ENCODE measurements at places on chromosomes 1 and 21.

GRCh38 chr1:236142253-236143103, at the start of gene GPR137B:
GPR137B (plus strand) TSS chr1:236142539; CDS start chr1:236142623, 84 bp downstream.
- DNase-seq = no peak

- DNase-seq = no peak
Measured at GRCh38 chr1:37474697-37475379, 458 bp downstream of the ZC3H12A start.

DNA sequence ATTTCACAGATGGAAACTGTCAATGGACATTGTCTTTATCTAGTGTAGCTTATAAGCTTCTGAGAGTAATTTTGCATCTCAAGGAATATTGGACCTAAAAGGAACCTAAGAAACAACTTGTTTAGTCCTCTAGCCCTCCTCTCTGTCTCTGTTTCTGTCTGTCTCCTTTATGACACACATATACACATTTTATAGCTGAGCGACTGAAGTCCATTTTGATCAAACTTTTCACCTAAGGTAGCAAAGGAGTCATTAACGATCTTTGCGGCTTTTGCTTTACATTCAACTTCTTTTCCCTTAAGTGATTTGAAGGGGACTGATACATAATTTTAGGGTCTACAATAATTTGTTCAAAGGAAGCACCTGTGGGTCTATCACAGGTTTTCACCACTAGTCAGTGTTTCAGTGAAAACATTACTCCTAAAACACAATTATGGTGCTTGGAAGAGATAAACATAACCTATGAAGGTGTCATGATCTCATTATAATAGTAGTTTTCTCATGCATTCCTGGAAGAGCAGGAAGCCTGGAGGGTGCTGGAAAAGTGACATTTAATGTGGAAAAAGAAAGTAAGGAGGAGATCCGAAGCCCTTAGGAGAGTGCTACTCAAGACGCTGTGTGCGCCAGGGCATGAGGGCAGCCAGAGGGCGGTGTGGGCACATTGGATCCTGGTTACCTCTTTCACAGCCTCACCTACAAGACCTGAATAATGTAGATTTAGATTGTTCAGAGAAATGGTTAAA, 248.6 kb downstream of the DNM3 start:
- DNase-seq = no peak

GRCh38 chr1:1427820-1428148, 6.7 kb upstream of the ANKRD65 start:
- DNase-seq = no peak

DNA sequence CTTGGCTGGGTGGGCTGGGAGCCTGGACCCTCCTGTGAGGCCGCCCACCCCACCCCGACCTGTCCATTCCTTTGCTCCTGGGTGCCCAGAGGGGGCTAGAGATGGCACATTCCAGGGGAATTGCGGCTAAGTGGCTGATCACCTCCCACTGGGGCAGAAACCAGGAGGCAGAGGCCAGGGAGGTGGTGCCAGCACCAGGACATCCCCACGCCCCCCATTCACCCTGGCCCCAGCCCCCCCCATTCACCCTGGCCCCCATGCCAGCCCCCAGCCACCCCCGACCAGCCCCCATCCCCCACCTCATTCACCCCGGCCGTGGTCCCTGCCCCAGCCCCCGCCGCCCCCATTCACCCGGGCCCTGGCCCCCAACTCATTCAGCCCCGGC, 6.2 kb downstream of the C1QTNF12 start:
- no peak for DNase-seq

- DNase-seq = no peak
Measured at GRCh38 chr1:30886710-30887428, 21.7 kb downstream of the SDC3 start.

GRCh38 chr1:226034482-226034881, 28.0 kb upstream of the H3-3A start:
- DNase-seq = no peak

GRCh38 chr1:152533327-152533938, 19.2 kb downstream of the CRCT1 start:
- no peak for DNase-seq

- no peak for DNase-seq
Measured at GRCh38 chr1:69221524-69221923, 346.2 kb upstream of the LRRC7 start.

GRCh38 chr1:114607223-114607622, 25.8 kb upstream of the BCAS2 start:
- DNase-seq = no peak

DNA sequence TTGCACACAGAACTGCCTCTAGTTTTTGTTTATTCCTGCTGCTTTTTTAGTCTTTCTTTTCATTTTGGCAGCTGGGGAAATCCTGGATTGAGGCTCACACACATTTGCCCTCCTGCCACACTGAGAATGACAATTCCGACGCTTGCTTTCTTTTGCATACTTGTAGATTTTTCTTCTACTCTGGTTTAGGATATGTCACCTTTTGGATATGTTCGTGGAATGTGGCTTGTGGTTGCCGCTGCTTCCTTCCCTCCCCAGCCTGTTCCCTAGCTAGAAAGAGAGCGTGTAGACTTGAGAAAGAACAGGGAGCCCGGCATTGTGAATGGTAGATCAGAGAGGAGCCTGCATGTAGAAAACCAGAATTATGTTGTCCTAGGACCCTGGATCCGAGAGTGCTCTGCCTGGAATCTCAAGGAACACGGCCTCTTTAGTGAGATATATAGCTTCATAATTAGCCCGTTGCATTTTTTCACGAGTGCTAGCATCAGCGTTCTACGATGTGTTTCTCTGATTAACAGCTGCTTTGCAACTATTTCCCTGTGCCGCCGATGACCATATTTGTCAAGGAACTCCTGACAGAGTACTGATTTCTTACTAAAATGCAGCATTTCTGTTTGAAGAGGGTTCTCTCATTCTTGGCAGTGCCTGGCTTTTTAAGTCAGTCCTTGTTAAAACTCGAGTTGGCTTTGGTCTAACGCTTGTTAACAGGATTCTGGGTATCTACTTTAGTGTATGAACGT, 56.2 kb downstream of the PEX14 start:
- DNase-seq = no peak

DNA sequence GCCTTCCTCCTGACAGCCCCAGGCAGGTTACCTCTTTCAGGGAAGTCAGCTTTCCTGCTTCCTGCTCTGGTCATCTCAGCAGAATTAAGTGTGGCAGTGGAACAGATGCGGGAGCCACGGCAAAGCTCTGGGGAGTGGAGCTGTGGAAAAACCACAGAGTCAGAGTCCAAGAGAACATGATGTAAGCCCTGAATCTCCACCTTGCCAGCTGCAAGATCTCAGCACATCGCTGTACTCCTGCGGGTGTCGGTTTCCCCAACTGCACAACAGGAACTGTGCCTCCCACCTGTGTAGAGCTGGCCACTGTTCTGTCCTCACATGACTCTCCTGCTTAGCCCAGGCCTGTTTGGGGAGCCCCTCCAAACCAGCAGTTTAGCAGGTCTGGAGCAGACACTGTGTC, 123.7 kb downstream of the MATN1 start:
- DNase-seq = no peak

GRCh38 chr21:42746593-42747275, 93.3 kb downstream of the PDE9A start:
- no peak for DNase-seq

DNA sequence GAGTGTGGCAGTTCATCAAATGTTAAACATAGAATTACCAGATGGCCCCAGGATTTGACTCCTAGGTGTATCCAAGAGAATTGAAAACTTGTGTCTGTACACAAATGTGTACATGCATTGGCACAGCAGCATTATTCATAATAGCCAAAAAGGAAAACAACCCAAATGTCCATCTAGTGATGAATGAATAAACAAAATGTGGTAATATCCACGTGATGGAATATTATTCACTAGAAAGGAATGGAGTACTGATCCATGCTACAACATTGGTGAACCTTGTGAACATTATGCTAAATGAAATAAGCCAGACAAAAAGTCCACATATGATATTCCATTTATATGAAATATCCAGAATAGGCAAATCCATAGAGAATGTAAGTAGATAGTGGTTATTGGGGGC, 77.7 kb downstream of the RAVER2 start:
- no peak for DNase-seq

DNA sequence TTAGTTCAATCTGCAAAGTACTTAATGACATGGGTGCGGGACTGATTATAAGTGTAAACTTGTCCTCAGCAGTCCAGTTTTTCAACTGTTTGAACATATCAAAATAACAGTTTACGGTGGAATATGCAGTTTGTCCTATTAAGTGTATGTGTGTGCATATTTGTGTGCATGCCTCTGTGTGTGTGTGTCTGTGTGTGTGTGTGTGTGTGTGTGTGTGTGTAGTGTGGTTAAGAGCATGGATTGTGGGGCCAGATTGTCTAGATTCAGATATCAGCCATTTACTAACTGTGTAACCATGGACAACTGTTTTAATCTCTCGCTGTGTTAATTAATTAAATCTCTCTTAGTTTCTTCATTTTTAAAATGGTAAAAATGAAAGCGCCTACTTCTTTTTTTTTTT, 39.0 kb downstream of the NEXN start:
- DNase-seq = no peak

DNA sequence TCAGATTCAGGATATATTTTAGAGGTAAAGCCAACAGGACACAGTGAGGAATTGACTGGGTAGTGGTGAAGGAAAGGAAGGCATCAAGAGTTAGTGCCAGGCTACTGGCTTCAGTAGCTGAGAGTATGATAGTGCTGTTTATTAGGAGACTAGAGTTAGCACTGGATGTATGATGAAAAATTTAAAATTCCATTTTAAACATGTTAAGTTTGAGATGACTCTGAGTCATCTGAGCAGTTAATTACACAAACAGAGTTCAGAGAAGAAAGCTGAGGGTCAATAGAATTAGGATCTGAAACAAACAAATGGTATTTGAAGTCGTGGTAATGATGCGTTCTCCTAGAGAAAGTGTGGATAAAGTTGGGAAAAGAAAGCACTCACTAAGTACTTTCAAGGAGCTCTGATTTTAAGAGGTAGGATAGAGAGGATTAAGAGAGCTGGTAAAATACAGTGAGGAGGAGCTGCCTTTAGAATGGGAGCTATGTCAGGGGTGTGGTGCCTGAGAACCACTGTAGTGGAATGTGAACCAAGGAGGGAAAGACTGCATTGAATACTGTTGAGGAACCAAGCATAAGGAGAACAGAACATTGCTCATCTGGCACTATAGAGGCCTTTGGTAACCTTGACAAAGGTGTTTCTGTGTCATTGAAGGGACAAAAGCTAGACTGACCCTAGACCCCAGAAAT, 21.7 kb upstream of the SHCBP1L start:
- DNase-seq = no peak

DNA sequence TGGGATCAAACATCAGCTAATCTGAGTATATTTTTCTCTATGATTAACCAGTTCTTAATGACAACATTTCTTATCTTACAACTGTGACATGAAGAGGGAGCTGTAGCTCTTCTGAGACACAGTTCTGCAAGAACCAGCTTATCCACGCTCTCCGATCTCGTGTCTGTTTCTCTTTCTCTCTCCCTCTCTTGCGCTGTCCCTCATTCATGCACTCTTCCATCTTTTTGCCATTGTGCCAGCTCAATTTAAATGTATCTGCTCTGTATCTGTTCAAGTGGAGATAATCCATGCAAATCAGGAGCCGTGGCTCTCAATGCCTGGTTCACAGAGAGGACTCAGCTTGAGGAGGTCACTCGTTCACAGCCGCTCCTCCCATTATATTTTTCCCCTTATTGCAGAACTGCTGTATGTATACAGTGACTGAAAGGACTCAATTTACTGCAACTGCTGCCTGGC, 494.7 kb upstream of the ADGRL2 start:
- no peak for DNase-seq

DNA sequence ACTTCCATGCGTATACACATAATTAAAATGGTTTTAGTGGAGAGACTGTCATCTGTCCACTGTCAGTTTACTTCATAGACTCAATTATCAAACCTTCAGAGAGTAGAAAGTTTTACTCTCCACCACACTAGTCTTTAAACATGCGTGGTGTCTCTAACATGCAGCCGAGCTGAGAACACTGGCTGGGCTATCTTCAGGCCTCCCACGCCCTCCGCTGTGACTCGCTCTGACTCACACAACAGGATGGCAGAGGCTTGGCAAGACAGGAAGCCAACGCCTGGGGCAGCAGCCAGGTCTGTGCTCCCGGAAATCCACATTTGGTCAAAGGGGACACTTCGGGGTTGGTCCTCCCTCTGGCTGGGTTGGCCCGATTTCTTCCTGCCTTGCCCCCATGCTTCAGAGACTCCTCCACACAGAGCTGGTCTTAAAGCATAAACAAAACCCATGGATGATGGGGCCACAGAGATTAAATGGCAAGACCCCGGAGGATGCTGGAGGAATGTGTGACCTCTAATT, 22.7 kb upstream of the IFNGR2 start:
- no peak for DNase-seq

GRCh38 chr1:66182551-66183178, 351.3 kb upstream of the SGIP1 start:
- DNase-seq = no peak

- no peak for DNase-seq
Measured at GRCh38 chr1:233261206-233261605, 34.3 kb downstream of the PCNX2 start.

DNA sequence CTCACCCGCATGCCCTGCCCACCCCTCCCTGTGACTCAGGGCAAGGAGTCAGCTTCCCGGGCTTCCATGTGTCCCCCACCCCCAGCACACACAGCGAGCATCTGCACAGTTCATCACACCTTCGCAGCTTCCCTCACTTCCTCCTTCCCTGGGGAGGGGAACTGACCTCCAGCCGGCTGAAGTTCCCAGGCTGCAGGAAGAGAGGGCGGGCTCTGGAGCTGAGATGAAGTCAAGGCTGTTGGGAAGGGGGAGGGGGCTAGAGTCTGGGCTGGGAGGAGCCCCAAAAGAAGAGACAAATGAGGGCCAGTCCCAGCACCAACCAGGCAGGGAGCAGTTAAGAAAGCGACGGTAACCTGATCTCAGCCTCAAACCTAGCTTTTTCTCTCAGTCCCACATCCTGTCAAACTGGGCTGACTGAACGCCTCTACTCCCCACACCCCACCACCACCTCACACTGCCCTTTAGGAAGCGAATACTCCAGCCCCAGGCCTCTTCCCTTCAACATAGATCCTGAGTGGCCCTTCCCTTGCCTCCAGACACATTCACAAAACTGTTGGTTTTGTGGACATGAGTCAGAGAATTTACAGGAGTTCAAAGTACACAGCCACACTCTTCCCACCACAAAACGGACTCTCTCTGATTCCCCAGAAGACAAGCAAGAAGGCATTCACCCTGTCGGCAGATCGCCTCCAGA, 1.8 kb downstream of the RHOC start:
- no peak for DNase-seq

GRCh38 chr1:161817176-161817730, 51.1 kb downstream of the ATF6 start:
- DNase-seq = no peak

GRCh38 chr21:18801468-18801867, 397.9 kb upstream of the TMPRSS15 start:
- no peak for DNase-seq
